Suppressor macrophage treated with lipopolysaccharide for 4 hours (primary cell): ENCODE measurements at places on chromosomes 5 and 9.

DNA sequence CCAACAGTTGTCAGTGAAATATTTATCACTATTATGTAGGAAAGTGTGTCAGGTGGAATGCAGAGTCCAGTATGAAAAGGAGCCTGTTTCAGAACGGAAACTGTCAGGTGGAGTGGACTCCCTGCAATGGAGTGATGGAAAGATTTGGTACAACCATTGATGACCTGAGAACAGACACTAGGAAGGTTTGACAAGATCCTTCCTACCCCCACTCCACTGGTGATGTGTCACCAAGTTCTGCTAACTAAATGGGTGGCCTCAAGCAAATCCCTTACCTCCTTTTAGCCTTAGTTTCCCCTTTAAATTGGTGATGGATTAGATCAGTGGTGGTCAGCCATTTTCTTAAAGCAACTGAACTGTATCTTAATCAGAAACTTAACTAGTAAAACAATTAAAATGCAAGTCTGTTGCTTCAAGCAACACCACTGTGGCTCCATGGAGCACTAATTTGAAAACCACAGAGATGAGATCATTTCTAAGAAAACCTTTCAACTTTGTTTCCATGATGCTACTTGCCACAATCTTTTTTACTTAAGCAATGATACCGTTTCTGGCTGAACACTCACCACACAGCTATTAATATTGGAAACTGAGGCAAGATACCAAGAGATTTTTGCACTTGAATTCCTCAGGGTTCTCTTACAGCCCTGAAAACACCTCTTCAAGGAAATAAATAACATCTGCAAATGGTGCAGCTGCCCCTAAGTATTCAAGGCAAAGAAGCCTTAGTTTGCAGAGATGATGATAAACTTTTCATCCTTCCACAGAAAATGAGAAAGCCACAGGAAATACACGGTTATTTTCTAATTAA lies 140.6 kb downstream of the ERCC6L2 start:
- DNase-seq: no peak

- no peak for DNase-seq
Observed at GRCh38 chr5:117095346-117096332, 521.0 kb upstream of the SEMA6A start.

DNA sequence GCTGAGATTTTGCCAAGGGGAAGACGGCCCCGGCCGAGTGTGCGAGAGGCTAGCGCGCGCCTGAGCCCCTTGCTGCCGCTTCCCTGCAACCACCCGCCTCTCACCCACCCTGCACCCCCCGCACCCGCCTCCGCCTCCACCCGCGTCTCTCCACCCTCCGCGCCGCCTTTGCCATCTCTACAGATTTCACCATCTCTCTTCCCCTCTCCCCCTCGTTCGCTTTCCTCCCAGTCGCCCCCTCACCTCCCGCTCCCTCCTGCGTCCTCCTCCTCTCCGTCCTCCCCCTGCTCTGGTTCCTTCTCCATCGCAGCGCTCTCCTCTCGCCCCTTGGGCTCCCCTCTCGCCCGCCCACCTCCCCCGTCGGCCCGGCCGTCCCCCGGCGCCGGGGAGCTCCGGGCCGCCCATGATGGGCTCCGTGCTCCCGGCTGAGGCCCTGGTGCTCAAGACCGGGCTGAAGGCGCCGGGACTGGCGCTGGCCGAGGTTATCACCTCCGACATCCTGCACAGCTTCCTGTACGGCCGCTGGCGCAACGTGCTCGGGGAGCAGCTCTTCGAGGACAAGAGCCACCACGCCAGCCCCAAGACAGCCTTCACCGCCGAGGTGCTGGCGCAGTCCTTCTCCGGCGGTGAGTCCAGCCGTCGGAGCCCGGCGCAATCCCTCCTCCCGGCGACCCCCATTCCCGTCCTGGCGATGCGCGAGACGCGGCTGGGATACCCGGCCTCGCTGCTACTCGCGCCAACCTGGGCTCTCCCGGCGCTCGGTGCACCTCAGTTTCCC lies at the start of gene PRDM12:
Gene PRDM12, plus strand, starts transcription at position 344 of the 778 bp plus-strand sequence. Its CDS starts 60 bp downstream, at position 404.
- DNase-seq: no peak

DNA sequence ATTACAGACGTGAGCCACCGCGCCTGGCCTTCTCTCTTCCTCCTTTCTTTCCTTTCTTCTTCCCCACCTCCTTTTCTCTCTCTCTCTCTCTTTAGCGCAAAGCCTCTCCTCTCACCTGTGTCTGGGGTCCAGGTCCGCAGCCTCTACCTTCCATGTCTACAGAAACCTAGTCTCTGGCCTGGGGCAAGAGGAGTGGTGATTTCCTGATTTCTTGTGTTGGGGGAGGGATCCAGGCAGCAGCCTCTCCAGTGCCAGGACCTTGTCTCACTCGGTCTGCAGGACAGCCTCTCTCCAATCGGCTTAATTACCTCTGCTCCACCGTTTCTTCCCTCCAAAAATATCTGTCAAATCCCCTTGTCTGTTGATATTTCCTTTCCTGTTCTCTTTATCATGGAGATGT lies 16.1 kb upstream of the FAM120A start:
- no peak for DNase-seq

- peak; percentile 11 for DNase-seq
Observed at GRCh38 chr9:101119206-101119819, 90.8 kb downstream of the PLPPR1 start.

DNA sequence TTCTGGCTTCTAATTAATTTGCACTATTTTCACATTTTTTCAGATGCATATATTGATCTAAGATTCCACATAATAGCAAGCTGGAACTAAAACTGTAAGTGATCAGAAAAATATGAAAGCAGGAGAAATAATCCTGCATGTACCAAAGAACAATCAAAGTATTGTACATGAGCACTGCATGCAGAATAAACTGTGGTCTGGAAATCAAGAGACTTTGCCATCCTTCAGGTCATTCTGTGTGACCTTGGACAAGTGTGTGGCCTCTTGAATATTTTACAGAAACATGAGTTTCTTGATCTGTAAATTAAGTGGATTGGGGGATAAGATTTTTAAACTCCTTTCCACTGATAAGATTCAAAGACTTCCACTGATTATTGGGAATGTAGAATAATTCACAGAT lies 99.2 kb upstream of the GNAQ start:
- no peak for DNase-seq

DNA sequence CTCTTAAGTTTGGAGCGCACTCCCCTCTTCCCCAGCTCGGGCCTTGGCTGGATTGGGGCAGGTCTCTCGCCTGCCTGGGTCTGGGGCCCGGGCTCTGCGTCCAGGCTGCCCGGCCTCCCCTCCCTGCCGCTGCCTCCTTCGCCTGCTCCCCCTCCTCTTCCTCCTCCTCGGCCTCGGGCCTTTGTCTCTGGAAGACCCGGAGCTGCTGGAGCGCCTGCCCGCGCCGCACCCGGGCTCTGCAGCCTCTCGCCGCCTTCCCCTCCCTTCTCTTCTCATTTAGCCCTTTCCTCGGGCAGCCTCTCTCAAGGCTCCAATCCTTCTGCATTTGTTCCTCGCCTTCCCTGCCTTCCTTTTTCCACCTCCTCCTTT lies 218.5 kb downstream of the C9orf50 start:
- DNase-seq: no peak

DNA sequence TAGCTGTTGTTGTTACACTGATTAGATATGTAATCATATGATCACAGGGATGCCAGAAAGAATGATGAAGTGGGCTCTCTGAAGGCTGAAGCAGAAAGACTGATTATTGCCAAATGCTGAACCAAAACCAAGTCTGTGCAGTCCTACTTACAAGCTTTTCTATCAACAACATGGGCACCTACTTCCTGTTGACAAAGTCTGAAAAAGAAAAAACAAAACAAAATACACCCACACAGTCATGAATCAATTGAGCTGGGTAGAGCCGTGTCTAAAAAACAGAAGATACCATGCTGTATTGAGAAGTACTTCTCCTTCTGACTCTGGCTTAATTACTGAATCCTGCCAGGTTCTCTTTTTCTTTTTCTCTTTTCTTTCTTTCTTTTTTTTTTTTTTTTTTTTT lies 363.4 kb downstream of the RAB3C start:
- DNase-seq: peak; percentile 45

GRCh38 chr5:7533941-7534340 lies 138.0 kb downstream of the ADCY2 start:
- no peak for DNase-seq

DNA sequence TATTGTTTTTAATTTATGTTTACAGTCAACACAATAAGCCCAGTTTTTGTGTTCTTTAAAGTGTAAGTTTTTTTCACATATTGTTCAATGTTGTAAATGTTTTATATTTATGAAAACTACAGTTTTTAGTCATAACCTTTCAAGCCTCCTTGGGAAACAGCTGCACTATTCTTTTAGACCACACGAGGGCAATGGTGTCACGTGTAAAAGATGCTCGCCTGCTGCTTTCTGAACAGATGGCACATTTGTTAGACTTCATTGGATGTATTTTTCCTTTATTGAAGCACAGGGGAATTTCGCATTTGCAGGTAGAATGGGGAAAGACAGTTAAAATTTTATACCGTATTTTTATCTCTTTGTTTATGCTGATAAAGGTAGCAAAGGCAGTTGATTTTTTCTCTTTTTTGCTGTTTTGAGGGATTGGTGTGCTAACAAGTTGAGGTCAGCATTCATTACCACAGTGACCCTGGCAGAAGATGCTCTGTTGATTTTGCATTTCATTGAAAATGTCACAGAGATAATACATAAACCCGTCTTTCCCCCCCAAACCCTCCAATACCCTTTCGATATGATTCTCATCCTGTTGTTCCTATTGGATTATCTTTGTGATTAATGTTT lies 59.0 kb downstream of the MAT2B start:
- DNase-seq: peak; percentile 78

GRCh38 chr5:33343676-33344327 lies 97.0 kb upstream of the TARS1 start:
- no peak for DNase-seq

GRCh38 chr9:38756702-38757101 lies 36.8 kb upstream of the FAM240B start:
- DNase-seq: no peak

GRCh38 chr5:54927097-54927746 lies 58.2 kb downstream of the ESM1 start:
- no peak for DNase-seq

GRCh38 chr5:1368756-1369155 lies 23.9 kb upstream of the CLPTM1L start:
- no peak for DNase-seq

DNA sequence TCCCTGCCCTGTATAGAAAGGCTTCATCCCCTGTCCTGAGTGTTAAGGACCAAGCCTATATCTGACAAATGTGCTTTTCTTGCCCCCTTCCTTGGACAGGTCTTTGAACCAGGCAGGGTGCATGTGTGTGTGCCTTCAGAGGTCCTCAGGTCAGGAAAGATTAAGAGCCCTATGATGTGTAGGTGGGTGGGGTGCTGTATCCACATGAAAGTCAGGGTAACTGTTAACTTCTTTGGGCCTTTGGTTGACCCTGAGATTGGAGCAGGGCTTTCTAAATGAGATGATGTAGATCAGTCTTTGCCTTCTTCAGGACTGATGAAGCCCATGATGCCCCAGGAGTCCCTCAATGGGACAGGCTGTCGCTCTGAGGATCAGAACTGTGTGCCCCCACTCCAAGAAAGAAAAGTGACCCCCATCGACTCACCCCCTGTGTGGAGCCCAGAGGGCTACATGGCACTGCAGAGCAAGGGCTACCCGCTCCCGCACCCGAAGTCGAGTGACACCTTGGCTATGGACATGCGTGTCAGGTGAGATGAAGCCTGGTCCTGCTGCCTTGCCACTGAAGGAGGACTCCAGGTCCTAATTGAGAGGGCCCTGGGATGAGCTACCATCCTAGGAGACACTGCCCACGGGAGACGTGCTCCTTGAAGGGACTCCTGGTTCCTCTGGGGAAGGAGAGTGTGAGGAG lies 29.4 kb upstream of the POMT1 start:
- DNase-seq: no peak

GRCh38 chr9:68455451-68455850 lies 85.2 kb downstream of the TMEM252 start:
- DNase-seq: no peak
